ENCODE measurements at places on chromosomes 2 and 18.

GRCh38 chr2:190964170-190964795, 49.7 kb downstream of the STAT1 start:
- DNase-seq, result no peak

GRCh38 chr18:10051877-10052631, 138.2 kb downstream of the VAPA start:
- DNase-seq, result no peak

DNA sequence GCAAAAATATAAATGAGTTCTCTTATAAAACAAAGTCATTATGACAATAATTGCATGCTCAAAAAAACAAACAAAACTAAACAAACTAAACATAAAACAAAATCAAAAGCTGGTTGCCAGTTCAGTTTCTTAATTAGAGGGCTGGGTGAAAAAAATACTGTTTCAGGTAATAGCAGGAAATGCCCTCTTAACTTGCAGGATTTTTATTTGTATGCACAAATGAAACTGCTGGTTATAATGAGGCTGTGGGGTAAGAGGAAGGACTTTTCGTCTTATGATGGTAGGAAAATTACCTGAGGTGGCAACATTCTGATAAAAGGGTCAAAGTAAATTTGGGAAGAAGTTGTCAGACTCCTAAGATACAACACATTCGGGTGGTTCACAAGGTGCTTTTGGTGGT, 21.5 kb upstream of the CDKL4 start:
- DNase-seq, result no peak

DNA sequence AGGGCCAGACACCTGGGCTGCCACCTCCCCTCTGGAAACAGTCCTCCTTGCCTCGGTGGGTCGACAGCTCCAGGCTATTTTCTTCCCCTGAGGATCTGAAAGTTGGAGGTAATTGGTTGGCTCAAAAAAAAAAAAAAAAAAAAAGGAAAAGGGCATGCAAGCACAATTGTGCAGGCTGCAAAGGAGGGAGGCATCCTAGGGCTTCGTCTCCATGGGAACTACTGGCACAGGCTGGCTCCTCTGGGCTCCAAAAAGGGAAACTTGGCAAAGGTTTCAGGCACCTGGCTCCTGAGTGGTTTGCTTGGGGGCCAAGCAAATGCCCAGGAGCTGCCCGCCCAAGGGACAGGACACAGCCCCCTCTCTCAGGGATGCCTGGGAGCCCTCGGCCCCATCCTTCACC, 1.1 kb upstream of the KCNIP3 start:
- peak; percentile 81 for DNase-seq

GRCh38 chr18:58102018-58102417, 58.0 kb downstream of the NEDD4L start:
- DNase-seq, result no peak

DNA sequence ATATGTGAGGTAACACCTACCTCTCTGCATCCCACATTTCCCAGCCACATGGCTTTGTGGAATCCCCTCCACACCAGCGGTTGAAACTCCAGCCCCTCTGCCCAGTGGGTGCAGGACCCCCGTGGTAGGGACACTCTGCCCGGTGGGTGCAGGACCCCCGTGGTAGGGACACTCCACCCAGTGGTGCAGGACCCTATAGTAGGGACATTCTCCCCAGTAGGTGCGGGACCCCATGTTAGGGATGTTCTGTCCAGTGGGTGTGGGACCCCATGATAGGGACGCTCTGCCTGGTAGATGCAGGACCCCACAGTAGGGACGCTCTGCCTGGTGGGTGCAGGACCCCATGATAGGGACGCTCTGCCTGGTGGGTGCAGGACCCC, 11.5 kb downstream of the COPS9 start:
- no peak for DNase-seq

DNA sequence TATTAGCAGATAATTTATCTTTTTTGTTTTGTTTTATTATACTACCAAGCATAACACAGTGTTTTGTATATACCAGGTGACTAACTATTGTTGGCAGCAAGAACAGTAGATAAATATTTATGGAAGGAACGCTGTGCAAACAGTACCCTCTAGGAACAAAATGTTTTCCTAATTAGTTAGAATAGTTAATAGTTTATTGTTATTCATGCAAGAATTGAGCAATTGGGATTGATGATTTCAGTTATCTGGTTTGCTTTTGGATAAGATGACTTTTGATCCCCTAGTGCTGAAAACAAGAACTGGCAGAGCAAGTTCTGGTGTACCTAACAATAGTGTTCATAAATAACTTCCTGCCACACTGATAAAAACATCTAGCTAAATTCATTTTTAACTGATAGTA, 323.3 kb downstream of the TGIF1 start:
- DNase-seq, result no peak

GRCh38 chr2:154901063-154901462, 202.6 kb downstream of the KCNJ3 start:
- DNase-seq, result no peak

GRCh38 chr2:54512663-54513362, 56.7 kb downstream of the SPTBN1 start:
- DNase-seq, result no peak

DNA sequence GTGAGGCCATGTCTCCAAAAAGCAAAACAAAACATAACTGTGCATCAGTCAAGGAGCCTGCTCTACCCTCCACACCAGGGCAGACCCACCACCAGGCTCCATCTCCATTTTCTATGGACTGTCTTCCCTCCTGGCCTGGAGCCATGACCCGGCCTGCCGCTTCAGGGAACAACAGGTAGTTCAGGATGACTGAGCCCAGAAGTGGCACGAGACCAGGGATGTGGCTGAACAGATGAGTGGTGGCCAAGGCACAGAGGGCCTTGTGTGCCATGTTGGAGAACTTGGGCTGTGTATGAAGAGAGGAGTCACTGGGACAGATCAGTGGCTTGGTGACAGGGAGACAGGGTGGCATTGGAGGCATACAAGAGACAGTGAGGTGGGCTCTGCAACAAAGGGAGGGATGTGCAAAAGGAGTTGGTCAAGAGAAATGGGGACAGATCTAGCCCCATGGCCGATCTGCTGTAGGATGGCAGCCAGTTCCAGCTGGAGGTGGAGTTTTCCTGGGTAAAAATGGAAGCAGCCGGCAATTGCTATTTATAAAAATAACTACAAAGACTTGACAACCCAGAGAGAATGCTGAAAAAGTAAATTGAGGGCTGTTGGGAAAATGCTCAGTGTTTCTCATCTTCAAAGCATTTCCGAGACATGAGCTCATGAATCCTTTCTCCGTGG, 35.0 kb downstream of the TMEM177 start:
- DNase-seq, result no peak

- no peak for DNase-seq
These were observed 52.5 kb upstream of the LTBP1 start for GRCh38 chr2:32894119-32894728.

GRCh38 chr2:133458280-133458679, 110.0 kb downstream of the NCKAP5 start:
- DNase-seq, result no peak

- DNase-seq, result no peak
These were observed 8.0 kb downstream of the COPS9 start for GRCh38 chr2:240127911-240128607.

GRCh38 chr2:39512941-39513340, 75.9 kb upstream of the MAP4K3 start:
- DNase-seq, result no peak

GRCh38 chr2:138267161-138267901, 234.2 kb upstream of the SPOPL start:
- DNase-seq, result no peak

DNA sequence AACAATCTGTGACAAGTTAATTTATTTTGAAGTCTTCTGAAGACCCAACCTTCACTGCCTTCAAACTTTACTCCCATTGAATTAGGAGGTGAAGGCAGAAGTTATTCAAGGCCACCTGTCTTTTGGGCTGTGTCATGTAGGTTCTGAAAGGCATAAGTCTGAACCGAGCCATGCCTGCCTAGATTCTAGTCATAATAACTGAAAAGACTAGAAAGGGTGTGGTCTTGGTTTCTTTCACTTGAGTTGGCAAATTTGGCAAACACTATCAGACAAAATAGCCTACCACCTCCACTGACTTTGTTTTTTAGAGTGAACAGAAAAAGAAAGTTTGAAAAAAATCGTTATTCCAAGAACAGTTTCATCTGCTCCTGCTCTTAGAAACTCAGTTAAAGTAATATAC, 38.4 kb downstream of the PPM1B start:
- DNase-seq, result no peak

DNA sequence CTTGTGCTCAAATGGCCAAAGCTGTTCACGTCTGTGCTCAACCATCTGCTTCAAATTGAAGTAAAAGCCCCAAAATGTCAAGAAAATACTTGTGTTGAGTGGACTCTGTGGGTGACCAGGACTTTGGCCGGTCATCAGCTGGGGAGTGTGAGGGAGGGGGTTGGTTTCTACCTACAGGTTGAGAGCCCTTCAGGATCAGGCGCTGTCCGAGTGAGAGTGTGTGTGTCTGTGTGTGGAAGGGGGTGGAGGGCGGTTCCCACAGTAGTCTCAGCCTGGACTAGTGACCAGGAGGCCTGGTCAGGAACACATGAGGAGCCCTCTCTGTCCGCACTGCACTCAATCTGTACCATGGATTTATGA, 34.2 kb downstream of the ATOH8 start:
- no peak for DNase-seq

DNA sequence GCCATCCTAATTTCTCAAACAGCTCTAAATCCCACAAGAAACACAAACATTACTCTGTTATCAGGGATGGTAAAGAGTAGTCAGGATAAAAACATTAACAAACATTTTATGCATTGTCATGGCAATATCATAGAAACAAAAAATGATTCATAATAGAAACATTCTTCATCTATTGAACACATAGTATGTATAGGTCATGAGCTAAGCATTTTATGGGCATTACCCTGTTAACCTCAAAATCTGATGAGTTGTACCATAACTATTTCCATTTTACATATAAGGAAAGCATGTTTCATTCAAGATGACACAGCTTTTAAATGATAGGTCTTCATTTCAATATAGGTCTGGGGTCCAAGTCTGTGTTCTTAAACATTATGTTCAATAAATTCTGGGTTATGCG, 344.9 kb downstream of the RND3 start:
- DNase-seq, result no peak

GRCh38 chr2:11864724-11865123, 118.3 kb downstream of the LPIN1 start:
- no peak for DNase-seq

DNA sequence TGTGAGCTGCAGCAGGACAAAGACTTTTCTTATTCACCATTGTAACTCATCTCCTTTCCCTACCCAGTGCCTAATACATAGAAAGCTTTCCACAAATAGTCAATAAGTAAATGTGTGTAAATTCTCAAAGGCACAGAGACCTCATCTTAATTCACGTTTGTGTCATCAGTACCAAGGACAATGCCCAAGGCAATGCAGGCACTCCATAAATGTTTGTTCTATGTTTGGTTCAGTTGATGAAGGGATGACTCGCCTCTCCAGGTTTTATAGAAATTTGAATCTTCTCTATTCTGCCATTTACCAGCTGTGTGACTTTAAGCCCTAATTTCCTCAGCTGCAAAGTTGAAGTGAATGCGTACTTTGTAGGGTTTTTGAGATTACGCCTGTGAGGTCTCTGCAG, 2.1 kb upstream of the MOGAT1 start:
- DNase-seq, result no peak

- DNase-seq, result no peak
These were observed 48.6 kb downstream of the SLC8A1 start for GRCh38 chr2:40403233-40403836.

DNA sequence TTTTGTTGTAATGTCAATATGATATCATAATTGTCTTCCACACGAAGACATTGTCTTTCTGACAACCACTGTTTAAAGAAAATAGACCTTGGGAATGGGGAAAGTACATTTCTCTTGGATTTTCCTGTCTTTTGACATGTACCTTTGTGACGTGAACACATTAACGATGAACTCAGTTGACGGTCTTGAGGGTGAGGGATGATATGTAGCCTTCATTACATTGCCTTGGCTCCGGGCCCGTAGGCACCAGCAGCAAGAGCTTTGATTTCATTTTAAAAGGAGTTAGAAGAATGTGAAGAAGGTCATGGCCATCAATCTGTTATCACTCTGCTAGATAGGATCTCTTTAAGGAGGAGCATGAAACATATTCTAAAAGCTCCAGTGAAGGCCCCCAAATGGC, 80.9 kb downstream of the LYPD6B start:
- no peak for DNase-seq

GRCh38 chr2:60221098-60221497, 332.4 kb downstream of the BCL11A start:
- DNase-seq, result no peak

GRCh38 chr2:52117299-52117698, 1085.4 kb upstream of the NRXN1 start:
- no peak for DNase-seq

GRCh38 chr2:217739741-217740140, 263.1 kb downstream of the TNS1 start:
- no peak for DNase-seq

- DNase-seq, result no peak
These were observed 14.6 kb downstream of the KCNF1 start for GRCh38 chr2:10926191-10926820.

- DNase-seq, result no peak
These were observed 9.3 kb downstream of the STAMBP start for GRCh38 chr2:73837847-73838585.

GRCh38 chr2:39506215-39506614, 69.1 kb upstream of the MAP4K3 start:
- no peak for DNase-seq

GRCh38 chr2:100529900-100530299, 32.9 kb upstream of the PDCL3 start:
- no peak for DNase-seq

DNA sequence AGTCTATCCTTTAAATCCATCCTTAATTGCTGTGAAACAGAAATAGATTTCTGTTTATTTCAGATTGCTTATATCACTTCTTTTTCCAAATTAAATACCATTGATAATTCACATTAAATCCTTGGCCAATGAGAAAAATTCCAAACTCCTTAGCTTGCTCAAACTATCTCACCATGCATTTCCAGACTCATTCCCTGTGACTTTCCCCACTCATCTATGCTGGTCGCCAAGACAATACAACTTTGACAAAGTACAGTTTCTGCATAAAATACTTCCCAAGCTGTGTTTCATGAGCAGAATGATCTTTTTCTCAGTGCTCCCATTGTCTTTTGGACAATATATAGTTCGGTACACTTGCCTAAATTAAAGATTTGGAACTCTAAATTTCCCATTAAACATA, 575.6 kb downstream of the CPS1 start:
- no peak for DNase-seq

- DNase-seq, result no peak
These were observed 428.2 kb upstream of the KCNH7 start for GRCh38 chr2:163266772-163267171.

DNA sequence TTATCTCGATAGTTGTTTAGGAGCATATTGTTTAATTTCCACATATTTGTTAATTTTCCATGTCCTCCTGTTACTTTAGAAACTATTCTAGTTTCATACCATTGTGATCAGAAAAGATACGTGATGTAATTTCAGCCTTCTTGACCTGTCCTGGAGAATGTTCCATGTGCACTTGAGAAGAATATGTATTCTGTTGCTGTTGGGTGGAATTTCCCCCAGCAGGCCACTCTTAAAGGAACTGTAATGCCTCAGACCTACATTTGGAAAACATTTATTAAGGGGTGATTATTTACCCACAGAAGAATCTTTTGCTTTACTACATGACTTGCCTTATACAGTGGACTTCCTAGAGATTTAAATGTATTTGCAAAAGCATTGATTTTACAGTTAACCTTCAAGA, 55.5 kb downstream of the LIMS1 start:
- no peak for DNase-seq
